Natural killer cell treated with Interleukin-12 subunit alpha and Interleukin-12 subunit beta and Interleukin-15 and Interleukin-18, amount 100 ng/mL, for 72 hours (primary cell): ENCODE measurements at places on chromosomes 7 and 10. TPM values are rescaled to one million over a fixed set of nuclear protein-coding genes. Genes with fewer than 3 reads are reported as not detected.

DNA sequence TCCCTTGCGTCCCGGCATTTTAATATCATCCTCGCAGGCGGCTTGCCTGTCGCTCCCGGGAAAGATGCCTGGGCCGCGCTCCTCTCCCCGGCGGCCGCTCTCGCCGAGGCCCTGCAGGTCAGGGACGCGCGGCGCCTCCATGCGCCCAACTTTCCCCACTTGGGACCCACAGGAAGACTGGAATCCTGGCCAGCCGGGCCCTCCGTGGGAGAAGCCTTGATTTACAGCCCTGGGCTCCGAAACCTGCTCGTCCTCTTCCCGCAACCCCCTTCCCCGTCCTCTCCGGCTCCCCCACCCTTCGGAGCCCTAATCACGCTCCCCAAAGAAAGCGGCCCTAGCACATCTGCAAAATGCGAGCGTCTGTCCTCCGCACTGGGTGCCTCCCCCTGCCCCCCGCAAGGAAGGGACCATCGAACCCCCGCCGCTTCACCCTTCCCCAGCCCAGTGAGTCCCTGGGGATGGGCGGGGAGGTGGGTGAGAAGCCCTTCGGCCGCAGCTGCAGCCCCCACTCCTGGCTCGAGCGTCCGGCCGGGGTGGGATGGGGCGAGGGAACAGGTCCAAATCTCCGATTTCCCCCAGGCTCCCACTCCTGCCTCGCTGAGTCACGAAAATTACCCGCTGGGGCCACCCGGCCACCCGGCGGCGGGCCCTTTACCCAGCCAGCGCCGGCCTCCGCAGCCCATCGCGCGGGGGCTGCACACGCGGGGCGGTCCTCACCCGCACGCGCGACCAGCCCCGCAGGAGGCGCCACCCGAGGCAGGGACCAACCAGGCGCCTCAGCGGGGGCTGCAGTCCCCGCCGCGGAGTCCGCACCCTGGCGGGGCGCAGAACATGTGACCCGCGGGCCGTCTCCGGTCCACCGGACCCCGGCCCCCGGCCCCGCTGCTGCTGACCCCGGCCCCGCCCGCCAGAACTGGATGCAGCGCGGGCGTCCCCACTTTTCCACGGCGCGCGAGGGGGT is 695 bp downstream of the HSPA12A start:
- H3K27ac ChIP-seq, result no peak overlapping the region
- H3K36me3 ChIP-seq, result no peaks in the 10 kb centered on the region
- peaks cover 58% of the 10 kb centered on the region for H3K27me3 ChIP-seq
- peaks cover 4% of the 10 kb centered on the region for H3K4me1 ChIP-seq
- DNase-seq, result no peak

GRCh38 chr10:69201045-69201444 is 19.1 kb upstream of the HKDC1 start:
- H3K27me3 ChIP-seq, result no peaks in the 10 kb centered on the region
- peak overlapping the region; percentile 5 for H3K4me3 ChIP-seq
- no peak for DNase-seq
- peaks cover 24% of the 10 kb centered on the region for H3K4me1 ChIP-seq
- H3K36me3 ChIP-seq, result peaks cover 14% of the 10 kb centered on the region
- H3K27ac ChIP-seq, result peak overlapping the region; percentile 45

DNA sequence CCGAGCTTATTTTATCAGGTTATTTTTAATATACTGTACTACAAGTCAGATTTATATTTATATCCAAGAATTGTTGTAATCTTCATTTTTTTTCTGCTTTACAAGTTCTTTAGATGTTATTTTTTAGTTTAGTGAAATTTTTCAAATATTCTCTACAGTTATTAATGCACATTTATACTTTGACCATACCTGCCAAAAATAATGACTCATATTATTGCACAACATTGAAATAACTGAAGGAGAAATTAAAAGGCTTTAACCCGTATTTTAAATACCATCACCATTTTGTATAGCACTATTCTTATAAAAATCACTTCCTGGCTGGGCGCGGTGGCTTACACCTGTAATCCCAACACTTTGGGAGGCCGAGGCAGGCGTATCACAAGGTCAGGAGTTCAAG is 278.5 kb downstream of the BICC1 start:
- H3K27me3 ChIP-seq, result no peaks in the 10 kb centered on the region
- no peak overlapping the region for H3K27ac ChIP-seq
- H3K36me3 ChIP-seq, result no peaks in the 10 kb centered on the region
- H3K4me3 ChIP-seq, result no peak overlapping the region

GRCh38 chr7:120993553-120994191 is 5.2 kb downstream of the CPED1 start:
- peaks cover 20% of the 10 kb centered on the region for H3K4me1 ChIP-seq
- no peak overlapping the region for H3K27ac ChIP-seq
- no peak for DNase-seq
- peaks cover 70% of the 10 kb centered on the region for H3K27me3 ChIP-seq

The EEPD1 gene
- 0.26 TPM for total RNA-seq

DNA sequence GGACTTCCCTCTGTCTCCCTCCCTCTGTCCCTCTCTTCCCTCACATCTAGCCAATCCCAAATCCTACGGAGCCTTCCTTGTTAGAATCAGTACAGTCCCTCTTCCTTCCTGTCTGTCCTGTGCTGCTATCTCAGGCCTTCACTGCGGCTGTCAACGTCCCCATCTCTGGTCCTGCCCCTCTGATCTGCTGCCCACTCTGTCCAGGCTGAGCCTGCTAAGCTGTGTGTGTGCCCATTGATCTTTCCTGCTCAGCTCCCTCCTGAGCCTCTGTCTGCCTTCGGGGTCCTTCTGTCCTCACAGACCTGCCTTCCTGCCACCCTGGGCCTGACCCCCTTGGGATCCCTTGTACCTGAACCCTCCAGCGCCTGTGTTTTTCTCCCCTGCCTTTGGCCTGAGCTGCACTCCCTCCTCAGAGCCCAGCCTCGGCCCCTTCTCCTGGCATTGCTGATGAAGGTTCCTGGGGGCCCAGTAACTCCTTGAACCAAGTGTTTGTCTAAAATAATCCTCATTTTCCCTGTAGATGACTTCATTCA is 182.1 kb upstream of the SHH start:
- H3K27me3 ChIP-seq, result peaks cover 12% of the 10 kb centered on the region
- H3K4me3 ChIP-seq, result no peak overlapping the region
- peaks cover 6% of the 10 kb centered on the region for H3K4me1 ChIP-seq
- peak; percentile 56 for DNase-seq

DNA sequence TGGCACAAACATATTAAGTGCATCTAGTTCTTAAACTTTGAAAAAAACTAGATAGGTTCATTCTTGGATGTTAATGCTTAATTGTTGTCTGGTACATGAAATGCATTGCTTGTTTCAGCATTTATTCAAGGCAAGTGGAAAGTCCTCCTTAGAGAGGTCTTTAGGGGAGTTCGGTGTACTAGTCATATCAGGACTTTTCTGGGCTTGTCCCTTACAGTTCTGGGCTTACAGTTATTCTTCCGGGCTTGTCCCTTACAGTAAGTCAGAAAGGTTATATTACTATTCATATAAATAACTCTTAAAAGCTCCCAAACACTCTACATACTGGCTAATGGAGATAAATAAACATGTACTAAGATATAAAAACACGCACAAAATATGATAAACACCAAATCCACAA is 61.6 kb upstream of the MRLN start:
- DNase-seq, result no peak
- peak overlapping the region; percentile 34 for H3K27ac ChIP-seq
- H3K4me3 ChIP-seq, result no peak overlapping the region
- peaks cover 31% of the 10 kb centered on the region for H3K4me1 ChIP-seq
- no peaks in the 10 kb centered on the region for H3K27me3 ChIP-seq

DNA sequence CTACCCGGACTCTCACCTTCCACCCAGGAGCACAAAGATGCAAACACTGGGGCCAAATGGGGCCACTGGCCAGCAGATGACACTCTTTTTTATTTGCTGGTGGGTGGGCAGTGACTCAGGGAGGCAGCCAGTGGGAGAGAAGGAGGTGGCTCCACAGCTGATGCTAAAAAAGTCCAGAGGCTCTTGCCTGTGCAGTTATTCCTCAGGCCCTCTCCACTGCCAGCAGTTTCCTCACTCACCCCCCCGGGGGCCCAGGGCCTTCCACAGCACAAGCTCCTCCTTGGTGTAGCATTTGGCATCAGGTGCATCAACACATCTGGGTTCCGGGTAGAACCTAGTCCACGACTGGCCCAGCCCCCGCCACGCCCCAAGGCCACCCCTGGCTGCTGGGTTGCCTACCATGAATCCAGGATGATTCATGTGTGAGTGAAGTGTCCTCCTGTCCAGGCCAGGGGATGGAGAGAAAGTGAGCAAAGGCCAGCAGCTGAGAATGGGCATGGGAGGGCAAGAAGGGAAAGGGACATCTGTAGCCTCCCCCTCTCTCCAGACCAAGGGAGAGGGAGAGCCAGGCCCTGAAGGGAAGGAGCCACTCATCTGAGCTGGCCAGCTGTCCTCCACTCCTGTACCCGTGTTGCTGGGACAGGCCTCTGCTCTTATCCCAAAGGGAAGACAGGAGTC is 1.7 kb upstream of the KCNH2 start:
- H3K36me3 ChIP-seq, result peaks cover 4% of the 10 kb centered on the region
- peaks cover 47% of the 10 kb centered on the region for H3K27me3 ChIP-seq
- peak overlapping the region; percentile 12 for H3K4me3 ChIP-seq

- no peak overlapping the region for H3K4me3 ChIP-seq
- DNase-seq, result no peak
- no peak overlapping the region for H3K27ac ChIP-seq
- no peaks in the 10 kb centered on the region for H3K4me1 ChIP-seq
- peaks cover 7% of the 10 kb centered on the region for H3K27me3 ChIP-seq
Measured at GRCh38 chr10:7587865-7588188, 78.9 kb downstream of the ITIH5 start.

GRCh38 chr7:128214463-128214862 is 26.6 kb upstream of the LEP start:
- peaks cover 5% of the 10 kb centered on the region for H3K4me1 ChIP-seq
- H3K4me3 ChIP-seq, result no peak overlapping the region
- no peak overlapping the region for H3K27ac ChIP-seq
- no peaks in the 10 kb centered on the region for H3K36me3 ChIP-seq
- H3K27me3 ChIP-seq, result peaks cover 13% of the 10 kb centered on the region

GRCh38 chr10:31219306-31219705 is 99.7 kb upstream of the ZEB1 start:
- no peaks in the 10 kb centered on the region for H3K4me1 ChIP-seq
- DNase-seq, result no peak
- no peak overlapping the region for H3K4me3 ChIP-seq

GRCh38 chr7:94295850-94296249 is 98.8 kb upstream of the COL1A2 start:
- no peak for DNase-seq
- H3K36me3 ChIP-seq, result no peaks in the 10 kb centered on the region
- H3K27me3 ChIP-seq, result peaks cover 15% of the 10 kb centered on the region
- H3K4me3 ChIP-seq, result no peak overlapping the region

- no peak overlapping the region for H3K27ac ChIP-seq
- H3K27me3 ChIP-seq, result no peaks in the 10 kb centered on the region
- no peak for DNase-seq
Measured at GRCh38 chr7:47552621-47553020, 29.3 kb downstream of the TNS3 start.

GRCh38 chr7:44094365-44094764 is 9.8 kb upstream of the AEBP1 start:
- H3K27ac ChIP-seq, result no peak overlapping the region
- no peak for DNase-seq
- no peaks in the 10 kb centered on the region for H3K36me3 ChIP-seq
- H3K4me1 ChIP-seq, result peaks cover 4% of the 10 kb centered on the region
- no peak overlapping the region for H3K4me3 ChIP-seq
